NCI-H226 (cell line): ENCODE measurements at places on chromosomes 11 and 22.

- DNase-seq, result no peak
Observed at GRCh38 chr11:86699040-86699791, 26.8 kb upstream of the ME3 start.

- DNase-seq, result no peak
Observed at GRCh38 chr22:48702573-48703264, 1125.0 kb downstream of the BRD1 start.

DNA sequence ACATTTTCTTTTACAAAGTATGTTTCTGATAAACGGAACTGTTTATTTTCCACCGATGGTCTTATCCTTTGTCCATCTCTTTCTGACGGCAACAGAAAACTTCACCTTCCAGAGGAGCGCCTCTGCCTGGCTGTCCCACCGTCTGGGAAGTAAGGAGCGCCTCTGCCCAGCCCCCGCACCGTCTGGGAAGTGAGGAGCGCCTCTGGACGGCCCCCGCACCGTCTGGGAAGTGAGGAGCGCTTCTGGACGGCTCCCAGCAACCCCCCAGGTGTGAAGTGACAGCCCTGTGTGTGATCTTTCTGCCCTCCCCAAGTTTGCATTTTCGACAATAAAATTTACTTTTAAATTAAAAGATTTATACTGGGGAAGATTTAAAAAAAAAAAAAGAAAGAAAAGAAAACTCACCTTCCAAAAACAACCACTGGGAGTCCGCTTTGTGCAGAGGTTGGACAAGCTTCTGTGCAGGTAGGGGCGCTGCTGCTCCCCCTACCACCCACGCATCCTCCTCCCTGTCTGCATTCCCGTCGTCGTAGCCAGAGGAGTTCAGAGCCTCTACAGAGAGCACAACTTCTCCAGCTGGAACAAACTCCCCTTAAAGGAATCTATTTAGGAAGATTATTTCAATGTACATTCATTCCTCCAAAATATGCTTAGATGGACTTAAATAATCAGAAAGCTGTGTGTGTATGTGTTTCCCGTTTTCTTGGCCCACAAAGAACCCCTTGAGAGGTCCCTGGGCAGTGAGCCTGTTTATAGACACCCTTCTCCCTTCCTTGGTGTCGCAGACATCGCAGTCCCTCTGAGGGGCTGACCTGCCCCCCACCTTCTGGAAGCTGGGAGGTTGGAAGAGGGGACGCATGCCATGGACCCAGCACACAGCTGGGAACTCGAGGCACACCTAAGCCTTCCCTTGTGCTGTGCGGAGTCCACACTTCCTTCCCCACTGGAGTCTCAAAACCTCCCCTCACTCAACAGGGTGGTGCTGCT lies 849 bp upstream of the APOBEC3B start:
- peak; percentile 34 for DNase-seq

GRCh38 chr11:44791316-44791925 lies 64.7 kb downstream of the TSPAN18 start:
- DNase-seq, result no peak

GRCh38 chr22:37996515-37997246 lies 12.3 kb upstream of the SOX10 start:
- DNase-seq, result no peak

DNA sequence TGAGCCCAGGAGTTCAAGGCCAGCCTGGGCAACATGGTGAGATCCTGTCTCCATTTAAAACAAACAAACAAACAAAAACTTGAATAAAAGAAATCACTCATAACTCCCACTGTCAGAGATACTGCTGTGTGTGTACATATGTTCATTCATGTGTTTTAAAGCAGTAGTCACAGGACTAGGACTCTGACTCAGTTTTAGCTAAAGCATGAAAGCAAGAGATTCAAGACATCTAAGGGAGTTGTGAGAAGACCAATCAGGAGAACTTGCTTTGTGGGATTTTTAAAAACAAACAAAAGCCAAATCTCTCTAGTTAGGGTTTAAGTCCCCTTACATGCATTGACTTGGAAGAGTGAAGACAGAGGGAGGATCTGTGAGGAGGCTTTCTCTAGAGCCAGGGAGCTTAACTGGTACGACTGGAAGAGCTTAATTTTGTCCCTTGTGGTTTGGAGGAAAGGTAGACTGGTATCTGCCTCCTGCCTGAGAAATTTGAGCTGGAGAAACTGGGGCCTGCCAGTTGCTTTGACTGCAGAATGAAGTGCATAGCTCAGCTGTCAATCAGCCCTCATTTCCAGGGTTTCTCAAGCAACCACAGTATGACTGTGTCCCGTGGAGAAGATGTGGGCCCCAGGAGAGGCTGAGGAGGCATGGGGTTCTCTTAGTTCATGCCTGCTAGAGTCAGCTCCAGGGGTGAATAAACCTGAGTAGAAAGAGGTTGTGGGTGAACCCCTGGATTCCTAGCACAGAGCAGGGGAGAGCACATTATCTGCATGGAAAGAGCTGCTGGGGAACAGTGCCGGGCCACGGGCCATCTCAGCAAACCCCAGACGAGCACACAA lies 30.6 kb downstream of the EXPH5 start:
- DNase-seq, result peak; percentile 24

GRCh38 chr22:44224166-44224565 lies 43.4 kb downstream of the PARVG start:
- no peak for DNase-seq

DNA sequence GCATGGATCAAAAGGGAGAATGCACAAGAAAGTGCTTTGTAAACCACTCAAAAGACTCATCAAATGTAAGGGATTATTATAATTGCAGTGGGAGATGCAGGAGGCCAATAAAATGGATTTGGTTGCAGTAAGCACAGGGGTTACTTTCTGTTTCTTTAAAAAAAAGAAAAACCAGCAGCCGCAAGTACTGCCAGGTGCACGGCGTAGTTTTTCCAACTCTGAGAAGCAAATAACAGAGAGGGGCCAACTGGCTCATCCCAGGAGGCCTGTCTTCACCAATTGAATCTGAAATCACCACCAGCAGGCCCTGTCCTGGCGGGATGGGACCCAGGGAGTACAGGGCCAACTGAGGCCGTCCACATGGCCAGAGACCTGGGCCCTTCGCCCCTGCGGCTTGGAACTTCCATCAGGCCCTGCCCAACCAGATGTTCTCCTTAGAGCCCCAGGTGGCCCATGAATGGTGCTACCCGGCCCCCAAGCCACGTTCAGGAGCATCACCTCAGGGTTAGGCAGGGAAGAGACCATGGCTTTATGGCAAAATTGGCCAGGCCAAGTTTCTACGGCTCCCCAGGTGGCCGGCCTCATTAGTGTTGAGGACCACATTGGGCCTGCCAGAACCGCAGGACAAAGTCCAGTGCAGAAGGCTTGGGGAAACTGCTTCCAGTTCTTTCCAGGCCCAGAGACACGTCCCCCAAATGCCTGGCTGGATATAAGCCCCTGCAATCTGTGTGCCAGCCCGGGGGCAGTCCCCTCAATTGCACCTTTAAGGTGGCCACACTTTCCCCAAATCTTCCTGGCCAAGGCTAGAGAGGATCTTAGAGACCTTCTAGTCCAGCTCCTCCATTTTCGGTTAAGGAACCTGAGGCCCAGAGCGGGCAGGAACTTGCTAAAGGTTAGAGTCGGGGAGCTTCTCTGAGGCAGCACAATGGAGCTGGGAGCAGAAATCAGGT lies 61.7 kb downstream of the CHRDL2 start:
- DNase-seq, result no peak

GRCh38 chr11:23991165-23991539 lies 505.7 kb upstream of the LUZP2 start:
- peak; percentile 53 for DNase-seq

DNA sequence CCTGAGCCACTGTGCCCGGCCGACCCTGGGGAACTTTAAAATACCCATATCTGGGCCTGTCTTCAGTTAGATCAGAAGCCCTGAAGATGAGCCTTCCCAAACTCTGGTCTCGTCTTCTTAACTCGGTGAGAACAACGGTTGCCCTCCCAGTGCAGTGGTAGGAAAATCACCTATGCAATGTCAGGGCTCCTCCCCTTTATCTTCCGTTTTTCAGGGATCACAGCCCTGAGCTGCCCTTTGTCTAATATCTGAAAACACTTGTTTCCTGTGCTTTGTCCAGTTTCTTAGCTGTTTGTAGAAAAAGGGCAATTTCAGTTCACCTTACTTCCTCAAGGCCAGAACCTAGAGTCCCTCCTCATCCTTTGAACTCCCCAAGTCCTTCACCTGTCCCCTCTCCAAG lies 9.4 kb downstream of the DRAP1 start:
- no peak for DNase-seq
